Activated CD8-positive, alpha-beta memory T cell treated with anti-CD3 and anti-CD28 coated beads for 48 hours (primary cell): ENCODE measurements at places on chromosomes 7 and 10.

GRCh38 chr7:158649279-158649678 is 55.3 kb downstream of the NCAPG2 start:
- DNase-seq: no peak

DNA sequence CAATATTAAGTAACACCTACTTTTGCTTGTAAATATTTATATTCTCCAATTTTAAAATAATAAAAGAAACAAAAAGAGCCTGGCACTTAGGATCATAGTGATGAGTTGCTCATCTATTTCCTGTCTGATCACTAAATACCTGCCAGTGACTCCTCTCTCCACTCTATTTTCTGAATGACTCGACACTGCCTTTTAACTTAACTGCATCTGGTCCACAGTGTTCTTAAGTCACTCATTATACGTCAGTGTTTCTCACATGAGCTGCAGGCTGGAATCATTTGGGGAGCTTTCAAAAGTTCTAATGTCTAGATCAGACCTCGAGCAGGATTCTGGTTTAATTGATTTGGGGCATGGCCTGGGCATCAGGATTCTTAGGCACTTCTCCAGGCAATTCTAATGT is 78.0 kb upstream of the AGBL3 start:
- DNase-seq: no peak

DNA sequence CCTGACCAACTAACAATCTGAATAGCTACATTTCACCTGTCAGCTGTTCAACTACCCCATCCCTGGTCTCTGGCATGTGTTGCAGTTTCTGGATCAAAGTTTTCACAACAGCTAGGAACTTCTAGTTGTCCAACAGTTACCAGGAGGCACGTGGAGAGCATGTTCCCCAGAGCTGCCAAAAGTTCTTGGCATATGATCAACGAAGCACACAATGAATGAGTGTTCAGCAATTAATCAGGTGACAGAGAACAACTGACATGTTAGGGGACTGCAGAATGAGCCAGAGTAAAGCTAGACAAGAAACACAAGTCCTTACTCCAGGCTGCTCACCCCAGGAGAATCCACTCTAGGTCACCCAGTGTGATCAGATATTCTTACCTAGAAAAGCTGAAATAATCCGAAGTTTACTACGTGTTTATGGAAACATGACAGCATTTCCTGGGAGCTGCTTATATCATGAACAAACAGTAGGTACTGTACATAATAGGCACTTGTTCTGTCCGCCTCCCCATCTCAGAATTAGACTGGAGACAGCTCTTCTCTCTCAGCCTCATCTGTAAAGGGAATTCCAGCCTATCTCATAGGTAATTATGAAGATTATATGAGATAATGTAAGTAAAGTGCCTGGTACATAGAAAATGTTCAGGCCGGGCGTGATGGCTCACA is 50.6 kb downstream of the ZNF438 start:
- DNase-seq: no peak

DNA sequence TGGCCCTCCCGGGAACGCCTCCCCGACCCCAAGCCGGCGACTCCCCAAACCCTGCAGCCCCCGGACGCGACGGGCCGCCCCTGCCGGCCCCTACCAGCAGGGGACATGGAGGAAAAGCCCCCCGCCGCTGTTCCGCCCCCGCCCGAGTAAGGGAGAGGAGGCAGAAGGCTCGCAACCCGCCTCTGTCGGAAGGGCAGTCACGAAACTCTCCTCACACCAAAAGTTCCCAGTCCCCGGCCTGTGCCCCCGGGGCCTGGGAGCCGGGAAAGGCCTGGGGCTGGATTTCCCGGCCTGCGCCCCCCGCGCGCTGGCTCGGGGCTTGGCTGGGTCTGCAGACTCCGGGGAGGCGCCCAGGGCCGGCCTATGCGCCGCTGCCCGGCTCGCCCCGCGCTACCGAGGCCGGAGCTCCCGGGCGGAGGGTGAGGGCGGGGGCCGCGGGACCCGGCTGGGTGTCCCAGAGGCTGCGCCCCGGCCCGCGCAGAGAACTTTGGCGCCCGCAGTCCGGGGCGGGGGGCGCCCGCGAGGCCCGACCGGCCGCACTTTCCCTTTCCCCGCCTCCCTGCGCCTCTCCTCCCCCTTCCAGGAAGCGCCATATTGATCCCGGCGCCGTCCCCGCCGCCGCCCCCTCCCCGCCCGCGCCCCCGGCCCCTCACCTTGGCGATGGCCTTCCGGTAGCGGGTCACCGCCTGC is 728 bp downstream of the PARD3 start:
- DNase-seq: no peak

DNA sequence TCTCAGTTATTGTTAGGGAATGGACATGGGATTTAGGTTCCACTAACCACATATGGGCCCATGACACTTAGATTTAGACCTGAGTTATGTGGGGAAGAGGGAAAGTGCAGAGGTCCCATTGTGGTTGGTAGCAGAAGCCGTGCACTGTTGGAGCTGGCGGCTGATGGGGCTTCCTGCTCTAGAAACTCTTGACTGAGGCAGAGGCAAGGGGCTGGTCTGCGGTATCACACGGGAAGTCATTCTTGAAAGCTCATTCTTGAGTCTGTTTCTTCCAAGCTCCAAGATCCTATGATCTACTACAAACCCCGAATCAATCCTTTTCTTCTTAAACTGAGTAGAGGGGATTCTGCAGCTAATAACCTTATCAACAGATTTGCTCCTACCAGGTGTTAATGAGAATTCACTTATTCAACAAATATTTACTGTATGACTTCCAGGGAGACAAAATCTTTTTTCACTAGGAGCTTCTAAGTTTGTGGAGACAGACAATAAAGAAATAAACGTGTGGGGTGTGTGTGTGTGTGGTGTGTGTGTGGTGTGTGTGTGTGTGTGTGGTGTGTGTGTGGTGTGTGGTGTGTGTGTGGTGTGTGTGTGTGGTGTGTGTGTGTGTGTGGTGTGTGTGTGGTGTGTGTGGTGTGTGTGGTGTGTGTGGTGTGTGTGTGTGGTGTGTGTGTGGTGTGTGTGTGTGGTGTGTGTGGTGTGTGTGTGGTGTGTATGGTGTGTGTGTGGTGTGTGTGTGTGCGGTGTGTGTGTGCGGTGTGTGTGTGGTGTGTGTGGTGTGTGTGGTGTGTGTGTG is 57.1 kb downstream of the AOC1 start:
- no peak for DNase-seq
